ENCODE measurements at places on chromosomes 12 and 14.

DNA sequence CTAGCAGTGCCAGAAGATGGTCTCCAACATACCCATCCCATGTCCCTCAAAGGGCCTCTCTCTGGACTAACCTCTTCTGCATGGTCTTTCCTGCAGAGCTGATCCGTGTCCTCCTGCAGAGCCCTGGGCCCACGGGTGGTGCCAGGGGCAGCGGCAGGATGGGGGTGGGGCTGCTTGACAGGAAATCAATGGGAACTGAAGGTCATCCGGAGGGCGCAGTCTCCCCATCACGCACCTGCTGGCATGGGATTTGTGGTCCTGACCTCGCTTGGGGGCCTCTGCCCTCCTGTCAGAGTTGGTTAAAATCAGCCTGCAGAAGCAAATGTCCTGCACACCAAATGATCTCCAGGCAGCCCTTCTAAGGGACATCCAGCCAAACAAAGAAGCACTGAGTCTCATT is 110.2 kb downstream of the DPF3 start:
- H3K4me3 ChIP-seq: no peak overlapping the region
- DNase-seq: no peak
- no peaks in the 10 kb centered on the region for H3K36me3 ChIP-seq
- no peaks in the 10 kb centered on the region for H3K4me1 ChIP-seq
- H3K27ac ChIP-seq: no peak overlapping the region

- DNase-seq: no peak
- H3K27me3 ChIP-seq: no peaks in the 10 kb centered on the region
- H3K4me1 ChIP-seq: no peaks in the 10 kb centered on the region
- no peaks in the 10 kb centered on the region for H3K36me3 ChIP-seq
- no peak overlapping the region for H3K27ac ChIP-seq
- H3K4me3 ChIP-seq: no peak overlapping the region
Observed at GRCh38 chr12:91604897-91605296, 422.3 kb upstream of the DCN start.

DNA sequence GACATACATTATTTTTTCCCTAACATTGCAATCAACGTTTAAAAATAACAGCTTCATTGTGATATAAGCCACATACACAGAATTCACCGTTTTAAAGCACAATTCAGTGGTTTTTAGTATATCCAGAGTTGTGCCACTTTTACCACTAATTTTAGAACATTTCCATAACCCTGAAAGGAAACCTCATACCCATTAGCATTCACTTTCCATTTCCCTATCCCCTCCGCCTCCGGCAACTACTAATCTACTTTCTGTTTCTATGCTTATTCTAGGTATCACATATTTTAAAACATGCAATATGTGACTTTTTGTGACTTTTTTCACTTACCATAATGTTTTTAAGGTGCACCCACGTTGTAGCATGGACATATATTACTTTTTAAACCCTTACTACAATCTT is 55.6 kb upstream of the ISM2 start:
- peaks cover 26% of the 10 kb centered on the region for H3K36me3 ChIP-seq
- H3K27me3 ChIP-seq: no peaks in the 10 kb centered on the region
- peaks cover 5% of the 10 kb centered on the region for H3K4me1 ChIP-seq
- no peak overlapping the region for H3K27ac ChIP-seq

DNA sequence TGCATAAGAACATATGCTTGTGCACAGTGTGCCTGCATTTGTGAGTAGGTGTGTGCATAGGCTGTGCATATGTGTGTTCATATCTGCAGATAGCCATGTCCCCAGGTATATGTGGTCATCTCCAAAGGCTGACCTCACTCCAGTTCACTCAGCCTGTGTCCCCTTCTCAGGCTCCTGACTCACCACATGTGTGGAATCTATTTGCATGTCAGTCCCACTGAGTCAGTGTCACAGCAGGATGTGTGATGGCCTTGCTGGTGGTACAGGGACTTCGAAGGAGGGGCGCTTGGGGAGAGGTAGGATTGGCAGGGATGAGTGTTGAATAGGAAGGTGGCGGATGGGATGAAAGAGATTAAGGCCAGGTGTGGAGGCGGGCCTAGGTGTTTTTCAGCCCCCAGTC is 35.5 kb downstream of the KRT80 start:
- H3K4me3 ChIP-seq: no peak overlapping the region
- no peaks in the 10 kb centered on the region for H3K27me3 ChIP-seq
- no peaks in the 10 kb centered on the region for H3K36me3 ChIP-seq
- peaks cover 59% of the 10 kb centered on the region for H3K4me1 ChIP-seq
- H3K27ac ChIP-seq: peak overlapping the region; percentile 51
- no peak for DNase-seq

GRCh38 chr14:102205560-102205959 is 65.9 kb downstream of the WDR20 start:
- H3K4me1 ChIP-seq: peaks cover 16% of the 10 kb centered on the region
- H3K27ac ChIP-seq: no peak overlapping the region
- H3K36me3 ChIP-seq: peaks cover 35% of the 10 kb centered on the region
- DNase-seq: no peak
- H3K4me3 ChIP-seq: no peak overlapping the region

DNA sequence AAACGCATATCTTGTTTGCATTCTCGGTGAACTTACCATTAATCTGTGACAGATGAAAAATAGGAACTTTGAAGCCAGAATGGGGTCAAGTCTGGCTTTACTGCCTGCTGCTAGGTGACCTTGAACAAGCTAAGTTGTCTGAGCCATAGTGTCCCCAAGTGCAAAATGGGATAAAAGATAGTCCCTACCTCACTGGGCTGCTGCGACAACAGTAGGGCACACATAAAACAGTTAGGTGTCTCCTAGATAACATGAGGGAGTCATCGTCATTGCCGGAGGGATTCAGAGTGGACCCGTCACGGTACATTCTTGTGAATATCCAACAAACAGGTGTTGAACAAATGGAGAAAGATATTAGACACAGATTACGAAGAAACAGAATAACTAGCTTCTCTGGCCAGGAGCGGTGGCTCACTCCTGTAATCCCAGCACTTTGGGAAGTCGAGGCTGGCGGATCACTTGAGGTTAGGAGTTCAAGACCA is 71.2 kb downstream of the NINJ2 start:
- no peaks in the 10 kb centered on the region for H3K36me3 ChIP-seq
- H3K27ac ChIP-seq: no peak overlapping the region
- DNase-seq: no peak
- no peaks in the 10 kb centered on the region for H3K4me1 ChIP-seq

- no peak overlapping the region for H3K27ac ChIP-seq
- H3K27me3 ChIP-seq: no peaks in the 10 kb centered on the region
- DNase-seq: no peak
- H3K4me1 ChIP-seq: no peaks in the 10 kb centered on the region
- no peak overlapping the region for H3K4me3 ChIP-seq
- H3K36me3 ChIP-seq: no peaks in the 10 kb centered on the region
Observed at GRCh38 chr12:118456741-118457140, 80.4 kb downstream of the SUDS3 start.

- no peak overlapping the region for H3K27ac ChIP-seq
- no peaks in the 10 kb centered on the region for H3K36me3 ChIP-seq
- no peak for DNase-seq
- H3K27me3 ChIP-seq: no peaks in the 10 kb centered on the region
Observed at GRCh38 chr14:71209888-71210287, 302.6 kb downstream of the PCNX1 start.

DNA sequence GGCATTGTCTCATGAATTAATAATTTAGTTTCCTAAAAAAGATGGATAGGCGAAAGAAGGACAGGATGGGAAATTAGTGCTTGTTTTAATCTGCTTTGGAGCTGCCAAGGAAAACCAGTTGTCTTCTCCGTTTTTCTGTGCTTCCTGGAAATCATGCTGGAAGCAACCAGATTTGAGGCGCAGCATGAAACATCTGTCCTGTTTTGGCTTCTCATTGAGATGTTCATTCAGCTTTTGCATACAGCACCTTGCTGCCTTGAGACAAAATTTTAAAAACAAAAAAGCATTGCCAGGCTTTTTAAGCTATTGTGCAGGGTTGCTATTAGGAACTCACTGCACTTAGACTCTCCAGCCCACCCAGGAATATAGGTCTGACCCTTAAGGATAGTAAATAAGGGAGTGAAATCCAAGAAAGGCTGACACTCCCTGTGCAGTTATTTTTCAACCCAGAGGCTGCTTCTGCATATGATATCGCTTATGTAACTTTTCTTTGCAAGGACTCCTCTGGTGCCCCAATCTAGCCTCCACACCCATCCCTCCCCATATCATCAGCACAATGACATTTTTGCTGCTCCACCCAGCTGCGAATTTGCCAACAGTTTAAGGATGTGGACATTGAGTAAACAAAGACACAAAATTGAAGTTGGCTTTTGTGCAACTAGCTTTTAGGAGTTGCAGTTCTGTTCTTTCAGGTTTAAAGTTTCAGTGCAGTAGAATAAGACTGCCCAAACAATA is 46.9 kb upstream of the MDM1 start:
- peaks cover 16% of the 10 kb centered on the region for H3K4me1 ChIP-seq
- DNase-seq: no peak
- no peak overlapping the region for H3K4me3 ChIP-seq
- no peaks in the 10 kb centered on the region for H3K27me3 ChIP-seq
- no peak overlapping the region for H3K27ac ChIP-seq

- no peak overlapping the region for H3K4me3 ChIP-seq
- H3K27me3 ChIP-seq: no peaks in the 10 kb centered on the region
- peaks cover 61% of the 10 kb centered on the region for H3K4me1 ChIP-seq
- no peak overlapping the region for H3K27ac ChIP-seq
- H3K36me3 ChIP-seq: peaks cover 4% of the 10 kb centered on the region
Observed at GRCh38 chr12:109997393-109997792, 1.2 kb upstream of the GIT2 start.

DNA sequence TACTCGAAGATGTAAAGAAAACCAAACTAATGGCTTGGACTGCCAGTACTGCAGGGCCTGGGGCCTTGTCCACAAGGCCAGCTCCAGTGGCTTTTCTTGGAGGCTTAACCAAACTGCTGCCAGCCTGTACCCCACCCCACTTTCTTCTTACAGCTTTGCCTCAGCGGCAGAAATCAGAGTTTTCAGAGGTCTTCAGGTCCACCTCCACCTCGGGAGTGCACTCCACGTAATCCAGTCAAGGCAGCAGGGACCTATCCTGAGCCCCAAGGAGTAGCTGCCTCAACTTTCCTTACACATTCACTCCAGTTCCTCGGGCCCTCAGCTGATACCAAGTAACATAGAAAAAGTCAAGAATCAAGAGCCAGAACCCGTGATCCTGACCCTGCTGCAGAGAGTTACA is 19.6 kb downstream of the PRMT8 start:
- no peaks in the 10 kb centered on the region for H3K27me3 ChIP-seq
- no peaks in the 10 kb centered on the region for H3K4me1 ChIP-seq
- no peak for DNase-seq
- H3K36me3 ChIP-seq: no peaks in the 10 kb centered on the region

DNA sequence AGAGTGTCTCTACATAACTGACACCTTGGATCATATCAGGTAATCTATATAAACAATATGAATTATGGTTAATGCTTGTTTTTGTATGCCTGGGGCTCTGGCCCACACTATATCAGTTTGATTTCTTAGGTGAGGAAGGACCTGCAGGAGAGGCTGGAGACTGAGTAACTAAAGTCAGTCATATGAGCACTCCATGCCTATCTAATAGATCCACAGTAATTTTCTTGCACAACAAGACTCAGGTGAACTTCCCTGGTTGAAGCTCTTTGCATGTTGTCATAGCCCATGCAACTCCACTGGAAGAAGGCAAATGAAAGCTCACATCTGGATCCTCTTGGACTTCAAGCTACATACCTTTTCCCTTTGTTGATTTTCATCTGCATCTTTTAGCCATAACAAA is 62.3 kb downstream of the CDK17 start:
- DNase-seq: no peak
- no peaks in the 10 kb centered on the region for H3K27me3 ChIP-seq
- no peak overlapping the region for H3K4me3 ChIP-seq

DNA sequence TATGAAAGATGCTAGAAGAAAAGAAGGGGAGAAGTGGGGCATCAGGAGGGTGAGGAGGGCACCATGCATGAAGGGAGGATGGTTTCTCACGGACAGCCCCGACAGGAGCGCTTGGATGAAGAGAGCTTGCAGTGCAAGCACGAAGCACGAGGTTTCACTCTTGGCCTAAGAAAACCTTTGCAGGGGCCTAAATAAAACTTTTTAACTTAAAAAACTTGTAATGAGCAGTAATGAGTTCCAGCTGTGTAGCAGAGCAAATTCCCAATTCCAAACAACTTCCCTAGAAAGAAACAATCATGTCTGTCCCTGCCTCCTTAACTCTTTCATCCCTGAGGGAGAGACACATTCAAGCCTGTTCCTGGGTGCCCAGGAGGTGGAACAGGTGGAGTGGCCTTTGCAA is 119.5 kb downstream of the PAH start:
- no peaks in the 10 kb centered on the region for H3K36me3 ChIP-seq
- H3K27me3 ChIP-seq: no peaks in the 10 kb centered on the region
- H3K4me1 ChIP-seq: no peaks in the 10 kb centered on the region

DNA sequence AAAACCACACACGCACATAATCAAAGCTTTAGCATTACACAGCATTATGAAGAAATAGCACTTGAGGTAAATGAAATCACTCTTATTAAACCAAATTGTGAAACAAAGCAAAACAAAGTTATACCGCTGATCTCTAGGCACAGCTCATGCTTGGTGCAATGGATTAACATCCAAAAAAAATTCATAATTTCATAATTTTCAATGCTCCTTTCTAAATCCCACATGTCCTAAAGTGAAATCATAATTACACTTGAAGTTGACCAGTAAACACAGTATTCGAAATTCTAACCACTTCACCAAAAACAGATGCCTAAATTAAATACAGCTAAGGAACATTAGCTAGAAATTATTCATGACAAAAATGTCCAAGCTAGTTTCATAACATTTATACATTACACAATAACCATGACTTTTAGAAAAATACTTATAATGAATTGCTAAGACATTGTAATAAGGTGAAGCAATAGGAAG is 1.5 kb downstream of the MLH3 start:
- H3K4me3 ChIP-seq: no peak overlapping the region
- H3K27ac ChIP-seq: no peak overlapping the region
- H3K27me3 ChIP-seq: no peaks in the 10 kb centered on the region
- DNase-seq: no peak
- peaks cover 29% of the 10 kb centered on the region for H3K4me1 ChIP-seq
- H3K36me3 ChIP-seq: no peaks in the 10 kb centered on the region

- peaks cover 19% of the 10 kb centered on the region for H3K36me3 ChIP-seq
- no peak overlapping the region for H3K27ac ChIP-seq
- no peak for DNase-seq
- H3K4me1 ChIP-seq: peaks cover 20% of the 10 kb centered on the region
Observed at GRCh38 chr12:123941624-123942237, 30.9 kb downstream of the CCDC92 start.

GRCh38 chr12:30978639-30979038 is 52.1 kb downstream of the TSPAN11 start:
- no peaks in the 10 kb centered on the region for H3K4me1 ChIP-seq
- no peak for DNase-seq
- no peak overlapping the region for H3K4me3 ChIP-seq
- H3K36me3 ChIP-seq: no peaks in the 10 kb centered on the region

DNA sequence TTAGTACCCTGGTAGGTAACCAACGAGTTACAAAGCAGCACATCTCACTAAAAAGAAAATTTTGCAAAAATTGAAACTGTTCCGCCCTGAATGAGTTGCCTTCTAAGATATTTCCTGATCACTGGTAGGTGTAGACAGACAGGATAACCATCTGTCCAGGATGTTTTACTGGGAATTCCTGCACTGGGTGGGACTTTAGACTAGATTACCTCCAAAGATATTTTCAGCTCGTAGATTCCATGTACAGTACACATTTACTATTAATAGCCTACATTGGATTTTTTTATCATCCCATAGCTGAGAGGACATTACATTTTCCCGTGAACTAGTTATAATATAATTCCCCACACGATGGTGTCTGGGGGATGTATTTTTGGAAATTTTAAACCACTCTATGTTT is 139.6 kb downstream of the DYRK2 start:
- no peaks in the 10 kb centered on the region for H3K36me3 ChIP-seq
- no peak overlapping the region for H3K4me3 ChIP-seq
- H3K27ac ChIP-seq: no peak overlapping the region
- no peak for DNase-seq
- peaks cover 8% of the 10 kb centered on the region for H3K4me1 ChIP-seq
- no peaks in the 10 kb centered on the region for H3K27me3 ChIP-seq

Data from CD4-positive, alpha-beta memory T cell (primary cell).